ENCODE measurements at places on chromosomes 1 and 21.

DNA sequence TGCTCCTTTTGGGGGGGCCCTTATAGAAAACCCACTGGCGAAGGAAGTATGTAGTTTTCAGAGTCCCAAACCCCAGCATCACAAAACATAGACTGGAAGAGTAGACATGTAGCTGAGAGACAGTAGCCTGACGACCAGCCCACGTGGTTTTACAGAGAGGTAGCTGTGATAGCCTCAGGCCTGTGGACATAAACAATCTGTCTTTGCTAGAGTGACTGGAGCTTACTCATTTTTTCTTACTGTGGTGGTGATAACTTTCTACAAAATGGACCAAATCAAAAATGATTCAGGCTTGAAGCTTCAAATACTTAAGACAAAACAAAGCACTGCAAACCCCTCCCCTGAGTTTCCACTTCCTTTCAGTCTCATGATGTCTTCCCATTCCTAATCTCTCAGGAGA, 497.0 kb downstream of the RWDD3 start:
- no peak for DNase-seq

DNA sequence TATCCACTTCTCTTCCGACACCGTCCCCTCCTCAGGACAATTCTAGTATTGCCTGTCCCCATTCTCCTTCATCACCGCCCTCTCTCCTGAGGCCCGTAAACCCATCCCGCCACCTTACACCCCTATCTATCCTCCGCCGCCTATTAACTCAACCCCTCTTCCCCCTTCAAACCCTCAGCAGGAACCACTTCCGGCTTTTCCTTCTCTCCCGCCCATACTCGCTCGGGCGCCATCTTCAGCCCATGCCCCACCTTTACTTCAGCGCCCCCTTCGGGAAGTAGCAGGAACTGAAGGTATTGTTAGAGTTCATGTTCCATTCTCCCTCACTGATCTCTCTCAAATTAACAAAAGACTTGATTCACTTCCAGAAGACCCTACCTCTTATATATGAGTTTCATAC, 31.6 kb downstream of the VN1R5 start:
- no peak for DNase-seq

DNA sequence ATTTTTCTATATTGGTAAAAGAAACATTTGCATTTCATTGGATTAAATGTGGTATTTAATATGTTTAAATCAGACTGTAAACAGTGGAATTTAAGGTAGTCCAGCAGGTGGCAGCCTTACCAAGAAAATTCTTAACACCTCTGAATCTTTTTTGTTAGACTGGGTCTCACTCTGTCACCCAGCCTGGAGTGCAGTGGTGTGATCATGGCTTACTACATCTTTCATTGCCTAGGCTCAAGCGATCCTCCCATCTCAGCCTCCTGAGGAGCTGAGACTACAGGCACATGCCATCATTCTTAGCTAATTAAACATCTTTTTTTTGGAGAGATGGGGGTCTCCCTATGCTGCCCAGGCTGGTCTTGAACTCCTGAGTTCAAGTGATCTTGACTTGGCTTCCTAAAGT, 98.8 kb downstream of the RABGAP1L start:
- DNase-seq, result no peak

GRCh38 chr1:234107416-234108021, 203.0 kb downstream of the SLC35F3 start:
- no peak for DNase-seq

GRCh38 chr1:176847052-176847451, 317.5 kb downstream of the ASTN1 start:
- no peak for DNase-seq

GRCh38 chr1:48082271-48082962, 85.2 kb upstream of the TRABD2B start:
- DNase-seq, result no peak

- DNase-seq, result no peak
Measured at GRCh38 chr1:180611016-180611930, 20.5 kb upstream of the XPR1 start.

DNA sequence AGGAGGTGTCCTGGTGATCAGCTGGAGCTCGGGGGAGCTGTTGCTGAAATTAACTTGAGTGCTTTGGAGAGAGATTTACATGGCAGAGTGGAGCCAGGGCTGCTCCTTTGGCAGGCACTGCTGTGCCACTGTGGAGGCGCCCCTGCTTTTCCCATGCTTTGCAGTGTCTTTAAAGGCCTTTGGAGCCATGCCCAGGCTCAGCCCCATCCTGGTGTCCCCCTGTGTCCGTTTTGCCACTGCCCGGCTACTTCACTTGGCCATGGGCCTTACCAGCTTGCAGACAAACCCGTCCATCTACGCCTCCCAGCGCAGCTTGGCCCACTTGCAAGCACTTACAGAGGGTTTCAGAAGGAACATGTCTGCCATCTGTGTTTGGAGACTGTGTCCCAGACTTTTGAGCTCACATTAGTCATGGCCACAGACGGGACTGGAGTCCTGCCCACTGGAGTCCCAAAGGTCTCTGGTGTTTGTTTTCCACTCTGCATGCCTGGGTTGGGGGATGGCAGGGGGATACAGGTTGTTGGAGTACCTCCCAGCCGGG, 18.2 kb upstream of the LAMTOR5 start:
- DNase-seq, result no peak

DNA sequence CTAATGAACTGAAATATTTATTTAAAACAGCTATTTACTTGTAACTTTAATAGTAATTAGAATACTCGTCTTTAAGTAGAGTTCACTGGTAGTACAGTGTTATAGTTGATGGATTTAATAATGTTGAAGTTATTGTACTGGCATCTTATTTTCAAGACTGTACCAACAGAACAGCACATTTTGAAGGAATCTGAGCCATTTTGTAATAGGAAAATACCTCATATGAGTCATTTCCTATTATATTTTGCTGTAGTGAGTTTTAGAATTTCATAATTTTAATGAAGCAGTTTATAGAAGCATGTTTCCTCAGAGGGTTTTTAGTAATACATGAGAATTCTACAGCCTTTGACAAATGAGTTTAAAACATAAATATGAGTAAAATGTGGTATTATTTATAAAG, 258.3 kb downstream of the OLFM3 start:
- DNase-seq, result no peak

DNA sequence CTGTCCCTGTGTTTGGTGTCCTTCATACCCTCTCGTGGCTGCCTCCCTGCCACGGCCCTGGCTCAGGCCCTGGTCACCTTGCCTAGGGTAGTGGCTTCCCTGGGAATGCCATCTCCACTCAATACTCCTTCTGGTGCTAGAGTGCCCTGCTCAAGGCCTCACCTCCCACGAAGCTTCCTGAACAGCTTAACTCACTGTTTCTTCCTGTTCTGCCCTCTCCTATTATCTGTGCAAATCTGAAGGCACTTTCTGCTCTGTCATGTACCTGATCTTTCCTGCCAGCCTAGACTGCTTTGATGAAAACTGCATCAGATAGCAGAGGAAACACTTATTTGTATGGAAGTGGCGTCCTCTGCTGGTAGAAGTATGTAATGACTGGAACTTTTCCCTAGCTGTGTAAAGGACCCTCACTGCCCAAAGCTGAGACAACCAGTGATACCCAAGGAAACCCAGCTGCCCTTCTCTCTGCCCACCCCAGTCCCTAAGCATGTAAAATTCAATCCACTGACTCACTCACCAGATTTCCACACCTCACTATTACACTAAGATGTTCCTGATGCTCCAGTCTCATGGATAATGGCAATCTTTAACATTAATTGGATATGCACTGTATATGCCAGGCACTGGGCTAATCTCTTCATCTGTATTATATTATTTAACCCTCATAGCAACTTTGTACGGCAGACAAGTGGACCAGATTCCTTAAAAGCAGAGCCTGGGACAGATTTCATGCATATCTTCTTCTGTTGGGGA, 36.2 kb upstream of the BTG2 start:
- DNase-seq, result no peak

DNA sequence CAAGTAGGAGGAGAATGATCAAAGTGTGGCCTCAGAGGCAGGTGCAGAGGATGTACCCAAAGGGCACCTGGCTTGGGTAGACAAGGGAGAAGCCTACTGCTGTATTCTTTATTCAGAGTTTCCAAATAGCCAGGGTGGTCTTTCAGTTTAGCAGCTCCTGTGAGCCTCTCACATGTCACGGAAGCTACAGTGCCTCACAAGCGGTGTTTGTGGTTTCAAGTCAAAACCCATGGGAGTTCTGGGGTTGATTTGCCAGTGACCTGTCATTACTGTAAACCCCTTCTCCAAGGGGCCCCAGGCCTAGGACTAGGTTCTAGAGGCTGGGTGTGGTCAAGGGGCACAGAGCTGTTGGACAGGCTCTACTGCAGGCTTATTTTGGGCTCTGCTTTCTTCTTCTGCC, 10.2 kb upstream of the IL10 start:
- DNase-seq, result no peak

GRCh38 chr21:41282412-41282811, 34.2 kb upstream of the FAM3B start:
- no peak for DNase-seq

DNA sequence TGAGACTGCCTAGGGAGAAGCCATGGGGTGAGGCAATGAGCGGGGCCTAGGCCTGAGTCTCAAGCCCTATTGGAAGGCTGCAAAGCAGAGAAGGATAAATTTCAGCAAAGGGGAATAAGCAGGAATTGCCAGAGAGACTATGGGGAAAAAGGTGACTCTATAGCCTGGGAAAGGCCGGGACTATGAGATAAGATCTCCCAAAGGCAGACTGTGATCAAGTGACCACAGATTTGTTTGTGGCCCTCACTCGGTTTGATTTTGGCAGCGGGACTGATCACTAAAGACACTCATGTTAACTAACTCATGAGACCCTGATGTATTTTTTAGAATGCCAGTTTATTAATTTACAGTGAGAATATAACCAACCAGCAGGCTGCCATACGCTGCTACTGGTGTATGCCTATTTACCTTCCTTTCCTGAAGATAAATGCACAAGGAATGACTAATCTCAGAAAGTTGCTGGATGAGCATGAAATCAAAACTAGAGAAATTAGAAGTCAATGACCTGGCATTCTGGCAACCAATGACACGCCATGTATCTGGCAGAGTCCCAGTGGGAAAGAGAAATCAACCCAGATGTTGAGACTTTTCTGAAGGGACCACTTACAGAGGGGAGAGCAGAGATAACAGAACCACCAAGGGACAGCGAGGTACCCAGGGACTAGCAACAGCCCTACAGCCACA, 4.3 kb downstream of the HSF2BP start:
- DNase-seq, result no peak

GRCh38 chr21:42837421-42838211, 41.7 kb downstream of the WDR4 start:
- no peak for DNase-seq

DNA sequence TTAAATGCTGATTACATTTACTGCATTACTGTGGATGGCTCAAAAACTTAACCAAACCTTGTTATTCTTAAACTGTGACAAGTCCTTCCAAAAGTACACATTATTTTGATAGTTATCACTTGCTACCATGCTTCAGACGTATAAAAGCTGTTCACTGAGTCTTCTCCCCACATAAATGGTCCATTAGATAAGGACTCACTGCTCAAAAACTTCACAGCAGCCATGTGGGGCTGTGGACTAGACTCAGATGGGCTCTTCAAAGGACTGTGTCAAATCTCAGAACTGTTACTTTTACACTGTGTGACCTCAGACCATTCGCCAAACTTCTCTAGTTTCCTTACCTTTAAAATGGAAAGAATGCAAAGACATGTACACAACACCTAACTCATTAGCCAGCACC, 11.6 kb downstream of the SCAF4 start:
- no peak for DNase-seq

GRCh38 chr1:2575801-2576663, 10.5 kb upstream of the PRXL2B start:
- DNase-seq, result no peak

DNA sequence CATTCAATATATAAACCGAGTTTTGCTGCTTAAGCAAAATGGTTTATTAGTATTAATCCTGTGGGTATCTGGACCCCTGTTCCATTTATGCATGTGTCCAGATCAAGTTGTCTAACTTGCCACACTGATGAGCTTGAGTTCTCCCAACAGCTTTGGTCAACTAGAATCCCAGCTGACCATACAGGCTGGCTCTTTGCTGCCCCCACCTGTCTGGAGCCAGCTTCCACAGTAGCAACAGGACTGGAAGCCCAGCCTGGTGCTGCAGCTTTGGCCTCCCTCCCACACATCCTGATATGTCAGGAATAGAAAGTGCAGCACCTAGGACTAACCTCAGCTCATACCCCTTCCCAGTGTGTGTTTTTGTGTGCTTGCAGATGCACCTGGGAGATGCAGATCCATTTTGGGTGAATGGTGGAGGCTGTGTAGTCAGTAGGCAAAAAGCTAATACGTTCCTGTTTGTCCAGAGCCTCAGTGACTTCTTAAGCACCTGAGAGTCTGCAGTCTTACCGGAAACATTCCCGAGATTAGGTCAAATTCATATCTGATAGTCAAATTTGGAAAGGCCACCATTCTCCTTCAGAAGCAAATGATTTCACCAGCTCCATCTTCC, 40.9 kb upstream of the BEND5 start:
- DNase-seq, result no peak

DNA sequence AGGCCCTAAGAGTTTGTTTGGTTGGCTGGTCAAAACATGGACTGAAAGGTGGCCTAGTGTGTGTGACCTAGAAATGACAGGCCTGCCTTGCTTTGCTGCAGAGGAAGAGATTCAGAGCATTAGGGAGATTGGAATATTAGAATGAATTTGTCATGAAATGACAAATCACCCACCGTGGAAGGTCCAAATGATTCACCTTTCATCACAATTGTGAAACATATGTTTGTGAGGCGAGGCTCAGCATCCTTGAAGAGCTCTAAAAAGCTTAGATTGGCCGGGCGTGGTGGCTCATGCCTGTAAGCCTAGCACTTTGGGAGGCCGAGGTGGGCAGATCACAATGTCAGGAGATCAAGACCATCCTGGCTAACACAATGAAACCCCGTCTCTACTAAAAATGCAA, 5.5 kb downstream of the LCE1B start:
- no peak for DNase-seq

- DNase-seq, result no peak
Measured at GRCh38 chr1:29324771-29325351, 88.5 kb downstream of the PTPRU start.

DNA sequence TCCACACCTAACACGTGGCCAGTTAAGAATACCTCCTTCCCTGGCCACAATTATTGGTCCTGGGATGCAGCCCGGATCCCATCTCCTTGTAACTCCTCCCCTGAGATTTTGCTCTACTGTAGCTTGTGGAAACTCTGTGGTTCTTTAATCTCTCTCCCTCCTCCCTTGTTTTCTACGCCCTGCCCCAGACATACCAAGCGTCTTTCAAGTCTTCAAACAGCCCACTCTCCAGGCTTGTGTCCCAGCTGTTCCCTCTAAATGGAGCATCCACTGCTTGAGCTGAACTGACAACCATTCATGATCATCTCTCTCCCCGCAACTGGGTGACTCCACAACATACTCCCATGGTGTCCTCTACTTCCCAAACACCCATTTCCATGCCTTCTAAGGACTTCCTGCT, 111.6 kb downstream of the SIPA1L2 start:
- DNase-seq, result no peak

DNA sequence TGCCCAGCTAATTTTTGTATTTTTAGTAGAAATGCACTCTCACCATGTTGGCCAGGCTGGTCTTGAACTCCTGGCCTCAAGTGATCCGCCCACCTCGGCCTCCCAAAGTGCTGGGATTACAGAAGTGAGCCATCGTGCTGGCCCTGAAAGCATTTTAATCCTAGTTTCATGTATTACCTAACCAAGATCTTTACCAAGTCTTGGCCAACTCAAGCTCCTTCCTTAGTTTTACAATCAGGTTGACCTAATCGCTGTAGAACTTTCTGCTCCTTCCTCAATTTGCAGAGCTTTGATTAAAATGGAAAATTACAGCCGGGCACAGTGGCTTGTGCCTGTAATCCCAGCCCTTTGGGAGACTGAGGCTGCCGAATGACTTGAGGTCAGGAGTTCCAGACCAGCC, 3.2 kb upstream of the TMEM63A start:
- no peak for DNase-seq

Data from activated T-helper 9 cell treated with anti-CD3 and anti-CD28 coated beads, Interleukin-2, amount 50 U/mL, for 16 hours (primary cell).